Neuronal stem cell (in vitro differentiated cells): ENCODE measurements at places on chromosomes 5 and 9.
A peak's percentile ranks its signal among the peaks of the same experiment; 100 is the strongest.

DNA sequence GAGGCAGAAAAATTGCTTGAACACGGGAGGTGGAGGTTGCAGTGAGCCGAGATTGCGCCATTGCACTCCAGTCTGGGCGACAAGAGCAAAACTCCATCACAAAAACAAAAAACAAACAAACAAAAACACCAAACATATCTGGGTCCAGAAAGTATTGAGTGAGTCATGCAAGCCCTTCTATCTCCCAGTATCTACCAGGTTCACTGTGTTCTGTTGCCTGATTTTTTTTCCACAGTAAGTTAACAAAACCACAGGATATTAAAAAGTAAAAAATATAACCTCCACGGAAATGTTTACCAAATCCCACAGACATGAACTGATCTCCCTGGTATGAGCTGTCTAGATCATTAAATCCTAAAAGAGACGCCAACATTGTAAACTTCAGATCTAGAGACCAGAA lies 94.4 kb downstream of the ANKH start:
- no peak for DNase-seq

- DNase-seq = no peak
Measured at GRCh38 chr9:100640447-100641050, 62.7 kb downstream of the CAVIN4 start.

GRCh38 chr9:124326378-124326777 lies 68.6 kb downstream of the NEK6 start:
- no peak for DNase-seq

GRCh38 chr5:144451187-144451973 lies 280.7 kb downstream of the KCTD16 start:
- DNase-seq = no peak

- DNase-seq = no peak
Measured at GRCh38 chr5:142023836-142024235, 11.0 kb upstream of the GNPDA1 start.

DNA sequence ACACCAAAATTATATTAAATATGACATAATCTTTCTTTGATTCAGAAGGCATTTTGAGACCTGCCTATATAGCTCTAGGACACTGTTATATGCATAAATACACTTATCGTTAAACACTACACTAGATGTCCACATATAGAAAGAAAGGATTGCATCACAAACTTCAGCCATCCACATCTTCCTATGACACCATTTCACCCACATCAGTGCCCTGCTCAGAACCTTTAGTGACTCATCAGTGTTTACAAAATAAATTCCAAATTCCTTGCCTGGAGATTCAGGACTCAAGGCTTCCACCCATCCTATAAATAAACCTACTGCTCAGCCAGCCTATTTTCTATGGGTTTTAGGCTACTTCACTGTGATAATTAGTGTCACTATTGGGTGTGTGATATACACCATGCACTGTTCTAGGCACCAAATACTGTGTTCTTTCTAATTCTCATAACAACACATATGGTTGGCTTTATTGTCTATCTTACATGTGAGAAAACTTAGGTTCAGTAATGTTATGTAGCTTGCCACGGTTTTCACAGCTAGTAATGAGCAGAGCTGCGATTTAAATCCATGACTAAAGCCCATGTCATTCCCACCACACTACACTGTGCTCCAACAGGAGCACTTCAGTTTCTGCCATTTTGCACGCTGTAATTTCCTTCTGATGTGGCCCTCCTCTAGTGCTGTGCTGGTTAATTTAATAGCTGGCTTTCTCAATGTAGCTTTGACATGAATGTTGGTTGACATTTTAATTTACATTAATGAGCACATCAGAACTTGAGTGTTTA lies 103.3 kb downstream of the SREK1 start:
- DNase-seq = no peak

- no peak for DNase-seq
Measured at GRCh38 chr9:90827181-90827871, 25.7 kb downstream of the SYK start.

- DNase-seq = no peak
Measured at GRCh38 chr5:140189977-140190871, 15.2 kb downstream of the CYSTM1 start.

DNA sequence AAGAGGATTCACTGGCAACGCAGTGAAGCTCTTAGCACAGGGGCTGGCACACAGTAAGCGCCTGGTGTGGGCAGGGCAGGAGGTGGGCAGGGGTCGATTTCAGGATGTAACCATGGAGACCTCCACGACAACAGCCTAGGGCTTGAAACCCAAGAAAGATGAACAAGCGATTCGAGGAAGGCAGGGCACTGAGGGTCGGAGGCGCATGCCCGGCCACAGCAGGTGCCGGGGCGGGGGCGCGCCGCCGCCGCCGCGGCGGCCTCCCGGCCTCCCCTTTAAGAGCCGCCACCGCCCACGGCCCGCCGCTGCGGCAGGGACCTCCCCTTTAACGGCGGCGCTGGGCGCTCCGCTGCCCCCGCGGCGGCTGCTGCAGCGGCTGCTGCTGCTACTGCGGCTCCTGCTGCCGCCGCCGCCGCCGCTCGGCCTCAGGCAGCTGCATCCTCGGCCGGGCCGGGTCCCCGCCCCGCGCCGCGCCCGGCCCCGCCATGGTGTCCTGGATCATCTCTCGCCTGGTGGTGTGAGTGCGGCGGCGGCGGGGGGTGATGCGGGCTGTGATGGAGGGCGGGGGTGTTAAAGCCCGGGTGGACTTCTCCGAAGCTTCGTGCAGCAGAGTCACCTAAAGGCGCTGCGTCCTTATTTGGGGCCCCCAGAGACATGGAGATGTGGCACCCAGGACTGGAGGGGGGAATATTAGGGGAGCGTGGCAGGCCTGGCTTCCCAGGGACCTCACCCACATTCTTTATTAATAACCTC lies at the start of gene REEP2:
Gene REEP2, plus strand, starts transcription at position 334 of the 753 bp plus-strand sequence. Its CDS starts 152 bp downstream, at position 486.
- DNase-seq = peak; percentile 80

DNA sequence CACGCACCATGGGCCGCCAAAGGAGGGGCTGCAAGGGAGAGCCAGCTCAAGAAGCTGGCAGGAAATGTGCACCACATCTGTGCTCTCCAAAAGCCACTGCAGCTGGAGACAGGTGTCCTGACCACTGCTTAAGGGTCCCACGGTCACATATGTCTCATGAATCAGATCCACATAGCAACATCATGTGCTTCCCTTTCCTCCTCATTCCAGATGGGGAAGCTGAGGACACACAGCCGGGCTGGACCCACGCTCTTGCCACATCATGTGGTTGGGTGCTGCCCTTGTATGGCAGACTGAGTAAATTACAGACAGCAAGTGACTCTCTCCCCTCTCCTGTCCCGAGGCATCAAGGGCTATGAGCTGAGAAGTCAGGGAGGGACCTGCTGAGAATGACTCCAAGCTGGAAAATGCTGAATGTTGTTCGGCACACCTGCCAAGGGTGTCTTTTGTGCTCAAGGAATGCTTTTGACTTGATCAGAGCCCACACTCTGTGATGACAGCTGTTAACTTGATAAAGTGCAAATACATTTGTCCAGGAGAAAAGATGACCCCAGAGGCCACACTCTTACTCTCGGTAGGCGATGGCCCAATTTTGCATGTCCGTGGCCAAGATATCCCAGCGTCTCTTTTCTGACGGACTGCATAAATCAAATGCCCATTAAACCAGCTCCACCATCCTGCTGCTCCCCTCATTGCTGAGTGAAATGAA lies 58.2 kb downstream of the NSUN2 start:
- DNase-seq = no peak

DNA sequence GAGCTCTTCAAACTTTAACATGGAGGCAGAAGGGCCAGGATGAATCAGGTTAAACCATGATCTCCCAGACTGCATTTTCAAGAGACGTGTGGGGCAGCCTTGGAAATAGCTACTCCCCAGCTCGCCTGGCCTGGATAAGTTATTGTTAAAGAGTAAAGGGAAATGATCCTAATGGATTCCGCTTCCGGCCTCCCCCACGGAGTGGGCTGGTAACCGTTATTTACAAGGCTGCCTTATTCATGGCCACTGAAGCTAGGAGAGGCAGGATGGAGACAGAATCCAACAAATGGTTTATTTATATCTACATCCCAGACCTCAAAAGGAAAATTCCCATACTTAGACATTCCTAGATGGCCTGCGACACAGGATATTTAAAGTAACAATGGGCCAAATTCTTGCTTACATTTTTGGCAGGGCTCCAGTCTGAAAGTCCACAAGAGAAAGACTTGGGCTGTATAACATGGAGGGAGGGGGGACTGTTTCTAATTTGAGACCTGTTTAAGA lies 27.9 kb downstream of the SPRY4 start:
- no peak for DNase-seq

DNA sequence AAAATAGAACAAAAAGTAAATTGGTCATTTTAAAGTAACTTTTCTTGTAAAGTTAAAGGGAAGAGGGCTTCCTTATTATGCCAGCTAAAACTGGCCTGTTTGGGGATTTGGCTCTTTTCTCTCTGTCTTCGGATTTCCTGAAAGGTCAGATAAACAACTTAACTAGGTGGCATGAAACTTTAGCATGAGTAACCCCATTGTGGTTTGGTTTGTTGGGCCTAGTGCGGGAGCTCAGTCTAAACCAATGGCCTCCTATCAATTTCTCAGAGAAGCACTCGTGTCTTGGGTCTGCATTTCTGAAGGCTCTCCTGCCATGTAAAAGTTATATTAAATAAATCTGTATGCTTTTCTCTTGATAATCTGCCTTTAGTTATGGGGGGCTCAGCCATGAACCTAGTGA lies 48.5 kb upstream of the ANKH start:
- DNase-seq = no peak

GRCh38 chr9:121279776-121280388 lies 11.9 kb downstream of the GSN start:
- DNase-seq = no peak

GRCh38 chr5:174719793-174720611 lies 4.4 kb upstream of the MSX2 start:
- no peak for DNase-seq

- DNase-seq = no peak
Measured at GRCh38 chr5:34869256-34869655, 30.3 kb downstream of the TTC23L start.

DNA sequence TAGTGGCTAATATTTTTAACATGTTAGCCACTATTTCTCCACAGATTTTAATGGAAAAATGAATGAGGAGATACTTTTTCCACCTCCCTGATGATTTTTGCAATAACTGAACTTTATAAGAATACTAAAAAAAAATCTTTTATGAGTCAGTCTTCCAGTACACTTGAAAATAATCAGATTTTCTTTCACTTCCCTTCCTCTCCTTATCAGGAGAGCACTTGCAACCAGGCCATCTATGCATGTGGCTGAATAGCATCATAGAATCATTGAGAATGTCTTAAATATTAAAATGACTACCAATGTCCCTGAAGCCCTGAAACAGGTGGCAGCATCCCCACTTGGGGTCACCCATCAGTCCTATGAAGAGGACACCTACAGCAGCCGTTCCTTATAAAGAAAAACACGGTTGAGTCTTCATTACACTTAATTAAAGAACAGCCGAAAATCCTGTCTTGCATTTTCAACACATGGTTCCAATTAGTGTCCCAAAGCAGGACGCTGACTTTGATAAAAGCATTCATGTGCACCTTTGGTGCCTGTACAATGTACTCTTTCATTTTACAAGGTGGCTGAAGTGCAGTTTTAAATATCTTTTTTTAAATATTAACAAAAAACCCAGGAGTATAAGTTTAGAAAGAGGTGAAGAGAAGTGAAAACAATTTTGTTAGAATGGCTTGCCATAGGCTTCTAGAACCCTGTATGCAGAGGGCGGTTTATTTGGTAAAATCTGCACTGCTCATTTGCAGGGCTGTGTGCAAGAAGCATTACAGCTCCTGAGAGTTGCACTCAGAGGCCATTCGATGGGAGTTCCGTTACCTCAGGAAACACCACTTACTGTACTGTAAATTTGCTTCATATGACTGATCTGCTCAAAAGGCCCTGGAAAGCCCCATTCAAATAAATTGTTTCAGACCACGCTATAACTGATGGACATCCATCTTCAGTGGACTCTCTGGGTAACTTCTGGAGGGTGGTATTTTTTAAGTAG lies 106.9 kb upstream of the VCAN start:
- DNase-seq = no peak

DNA sequence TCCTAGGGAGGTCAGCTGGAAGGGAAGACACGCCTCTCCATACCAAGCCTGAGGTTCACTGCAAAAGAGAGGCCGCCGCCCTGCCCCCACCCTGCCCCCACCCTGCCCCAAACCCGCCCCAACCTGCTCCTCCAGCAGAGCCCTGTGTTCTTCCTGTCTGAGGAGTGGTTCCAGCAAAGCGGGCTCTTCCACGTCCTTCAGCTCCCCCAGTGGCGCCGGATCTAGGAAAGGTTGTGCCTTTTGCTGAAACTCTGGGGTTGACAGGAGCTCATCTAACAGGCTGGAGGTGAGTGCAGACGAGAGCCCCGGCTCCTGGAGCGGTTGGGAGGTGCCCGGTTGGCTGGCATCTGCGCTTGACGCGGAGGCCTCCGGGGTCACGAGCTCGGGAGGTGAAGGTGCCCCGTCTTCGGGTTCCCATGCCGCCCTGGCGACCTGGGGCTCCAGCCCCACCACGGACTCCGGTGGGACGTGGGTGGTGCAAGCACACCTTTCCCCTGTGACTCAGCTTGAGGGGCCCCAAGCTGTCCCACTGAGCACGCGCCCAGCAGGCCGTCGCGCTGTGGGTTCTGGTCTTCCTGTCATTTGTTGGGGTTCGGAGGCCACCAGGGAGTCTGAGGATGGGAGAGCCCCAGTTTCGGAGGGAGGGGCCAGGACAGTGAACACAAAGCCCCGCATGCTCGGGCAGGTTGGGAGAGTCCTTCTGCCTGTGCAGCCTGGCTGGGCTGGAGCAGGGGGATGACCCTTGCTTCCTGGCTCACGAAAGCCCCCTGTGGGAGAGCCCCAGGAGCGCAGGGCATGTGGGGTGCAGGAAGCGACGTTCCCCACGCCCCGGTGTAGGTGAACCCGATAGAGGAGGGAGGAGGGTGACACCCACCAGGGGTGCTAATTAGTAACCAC lies 1467.1 kb downstream of the FOXD4L5 start:
- peak; percentile 37 for DNase-seq

DNA sequence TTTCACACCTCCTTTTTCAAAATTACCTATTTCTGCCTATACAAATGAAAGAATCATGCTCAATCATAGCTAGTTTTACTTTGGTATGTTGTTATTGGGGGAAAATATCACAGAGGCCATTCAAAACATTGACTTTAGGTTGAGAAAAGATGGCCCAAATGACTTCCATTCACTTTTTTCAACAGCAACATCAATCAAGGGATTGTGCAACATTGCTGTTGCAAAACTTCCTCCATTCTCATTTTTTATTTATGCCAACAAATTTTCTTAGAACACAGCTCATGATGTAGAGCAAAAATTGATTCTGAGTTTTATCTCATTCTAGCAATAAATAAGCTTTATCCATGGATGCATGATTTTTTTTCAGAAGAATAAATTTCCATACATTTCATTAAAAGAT lies 93.6 kb upstream of the RORB start:
- no peak for DNase-seq

DNA sequence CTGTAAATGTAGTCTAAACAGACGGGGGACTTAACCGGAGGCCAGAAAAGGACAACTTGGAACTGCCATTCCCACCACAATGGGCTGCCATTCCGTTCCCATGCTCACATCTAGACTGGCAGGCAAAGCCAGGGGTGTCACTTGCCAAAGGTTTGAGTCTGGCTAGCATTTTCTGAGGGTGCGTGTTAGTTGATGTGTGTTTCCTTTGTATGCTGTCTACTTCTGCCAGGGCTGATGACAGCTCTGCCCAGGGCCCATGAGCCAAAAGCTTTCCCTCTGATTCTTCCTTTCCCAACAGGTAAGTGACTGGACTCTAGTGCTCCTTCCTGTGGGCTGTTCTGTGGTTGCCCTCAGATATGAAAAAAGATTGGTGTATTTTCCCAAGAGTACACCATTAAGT lies 68.0 kb downstream of the ZNF608 start:
- no peak for DNase-seq
